ENCODE measurements at places on chromosomes 16 and 17.

GRCh38 chr16:85754413-85754812 is 3.5 kb upstream of the C16orf74 start:
- DNase-seq, result no peak

DNA sequence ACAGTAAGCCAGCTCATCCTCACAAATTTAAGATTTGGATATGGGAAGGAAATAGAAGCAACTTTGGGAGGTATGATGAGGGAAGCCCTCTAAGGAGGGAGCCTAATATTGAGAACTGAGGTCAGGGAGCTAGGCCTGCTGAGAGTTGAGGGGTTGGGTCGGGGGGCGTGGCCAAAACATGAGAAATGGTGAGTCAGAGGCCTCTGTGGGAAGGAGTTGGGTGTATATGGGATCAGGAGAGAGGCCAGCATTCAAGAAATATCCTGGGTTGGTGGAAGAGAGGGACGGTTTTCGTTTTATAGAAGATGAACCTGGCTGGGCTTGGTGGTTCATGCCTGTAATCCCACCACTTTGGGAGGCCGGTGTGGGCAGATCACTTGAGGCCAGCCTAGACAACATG is 48.4 kb downstream of the CLEC16A start:
- DNase-seq, result no peak

DNA sequence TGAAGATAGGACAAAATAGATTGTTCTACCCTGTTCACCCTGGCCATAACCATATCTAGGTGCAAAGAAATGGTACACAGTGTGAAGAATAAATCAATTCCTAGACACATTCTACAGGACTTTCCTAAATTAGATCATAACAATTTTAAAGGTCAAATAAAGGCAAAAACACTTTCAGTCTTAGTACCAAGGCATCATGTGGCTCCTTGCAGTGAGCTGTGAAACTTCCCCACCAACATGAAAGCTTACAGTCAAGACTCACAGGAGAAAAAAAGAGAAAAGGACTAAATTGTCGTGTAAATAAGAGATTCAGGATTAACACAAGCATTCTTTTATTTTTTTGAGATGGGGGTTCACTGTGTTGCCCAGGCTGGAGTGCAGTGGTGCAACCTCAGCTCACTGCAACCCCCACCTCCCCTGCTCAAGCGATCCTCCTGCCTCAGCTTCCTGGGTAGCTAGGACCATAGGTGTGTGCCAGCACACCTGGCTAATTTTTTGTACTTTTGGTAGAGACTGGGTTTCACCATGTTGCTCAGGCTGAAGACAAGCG is 14.2 kb downstream of the NSMCE1 start:
- DNase-seq, result no peak

DNA sequence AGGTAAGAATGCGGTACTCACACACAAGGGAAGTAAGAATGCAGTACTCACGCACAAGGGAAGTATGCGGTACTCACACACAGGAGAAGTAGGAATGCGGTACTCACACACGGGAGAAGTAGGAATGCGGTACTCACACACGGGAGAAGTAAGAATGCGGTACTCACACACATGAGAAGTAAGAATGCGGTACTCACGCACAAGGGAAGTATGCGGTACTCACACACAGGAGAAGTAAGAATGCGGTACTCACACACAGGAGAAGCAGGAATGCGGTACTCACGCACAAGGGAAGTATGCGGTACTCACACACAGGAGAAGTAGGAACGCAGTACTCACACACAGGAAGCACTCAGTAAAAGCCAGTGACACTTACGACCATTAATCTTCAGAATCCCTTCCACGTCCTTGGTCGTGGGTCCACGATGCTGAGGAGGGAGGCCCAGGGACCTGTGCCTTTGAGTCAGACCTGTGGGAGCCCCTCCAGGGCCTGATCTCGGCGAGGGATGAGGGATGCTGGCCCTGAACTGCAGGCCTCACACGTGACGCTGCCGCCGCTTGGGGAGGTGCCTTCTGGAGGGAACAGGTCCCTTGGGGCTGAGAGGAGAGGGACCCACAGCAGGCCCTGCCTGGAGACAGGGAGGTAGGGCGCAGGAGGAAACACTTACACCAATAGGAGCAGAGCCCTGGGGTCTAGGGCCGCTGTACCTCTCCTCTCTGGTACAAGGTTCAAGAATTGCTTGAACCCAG is 20.2 kb downstream of the ABR start:
- DNase-seq, result no peak

- DNase-seq, result no peak
These were observed 357.6 kb upstream of the C16orf82 start for GRCh38 chr16:26709175-26709574.

- peak; percentile 11 for DNase-seq
These were observed at the start of gene STAT5B for GRCh38 chr17:42276359-42276608. Gene STAT5B (minus strand): TSS chr17:42276391. CDS start chr17:42232127, 44,264 bp downstream.

DNA sequence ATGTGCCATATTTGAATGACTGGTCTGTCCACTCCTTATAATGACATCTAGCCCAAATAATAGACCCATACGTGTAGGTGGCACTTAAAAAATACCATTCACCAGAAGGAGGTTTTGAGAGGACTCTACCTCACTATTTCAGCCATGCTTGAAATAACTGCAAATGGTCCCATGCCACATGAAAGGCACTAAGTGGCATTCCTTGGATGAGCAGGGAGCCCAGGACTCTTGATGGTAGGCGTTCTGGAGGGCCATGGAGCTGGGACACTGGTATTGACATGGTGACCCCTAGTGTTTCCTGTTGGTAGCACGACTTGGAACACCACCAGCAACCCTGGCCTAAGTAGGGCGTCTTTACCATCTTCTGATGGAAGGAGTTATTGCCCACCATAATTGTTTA is 148.7 kb upstream of the ZFHX3 start:
- DNase-seq, result no peak

DNA sequence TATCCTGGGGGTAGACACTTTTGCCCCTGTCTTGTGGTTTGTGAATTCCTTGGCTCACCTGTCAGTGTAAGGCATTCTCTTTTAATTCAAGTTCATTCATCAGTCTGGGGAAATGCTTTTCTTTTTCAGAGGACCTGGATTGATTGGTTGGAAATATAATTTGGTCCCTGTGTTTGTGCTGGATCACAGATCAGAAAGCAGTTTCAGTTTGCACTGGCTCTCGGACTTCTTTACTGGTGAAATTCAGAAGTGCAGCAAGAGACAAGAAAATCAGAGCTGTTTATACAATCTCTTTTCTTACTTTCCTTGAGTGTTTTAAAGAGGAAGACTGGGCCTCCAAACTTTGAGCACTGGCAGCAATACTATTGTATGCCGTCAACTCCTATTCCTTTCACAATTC is 161.8 kb upstream of the KCNJ16 start:
- DNase-seq, result no peak

- no peak for DNase-seq
These were observed 42.0 kb upstream of the PVALEF start for GRCh38 chr17:81123052-81124048.

DNA sequence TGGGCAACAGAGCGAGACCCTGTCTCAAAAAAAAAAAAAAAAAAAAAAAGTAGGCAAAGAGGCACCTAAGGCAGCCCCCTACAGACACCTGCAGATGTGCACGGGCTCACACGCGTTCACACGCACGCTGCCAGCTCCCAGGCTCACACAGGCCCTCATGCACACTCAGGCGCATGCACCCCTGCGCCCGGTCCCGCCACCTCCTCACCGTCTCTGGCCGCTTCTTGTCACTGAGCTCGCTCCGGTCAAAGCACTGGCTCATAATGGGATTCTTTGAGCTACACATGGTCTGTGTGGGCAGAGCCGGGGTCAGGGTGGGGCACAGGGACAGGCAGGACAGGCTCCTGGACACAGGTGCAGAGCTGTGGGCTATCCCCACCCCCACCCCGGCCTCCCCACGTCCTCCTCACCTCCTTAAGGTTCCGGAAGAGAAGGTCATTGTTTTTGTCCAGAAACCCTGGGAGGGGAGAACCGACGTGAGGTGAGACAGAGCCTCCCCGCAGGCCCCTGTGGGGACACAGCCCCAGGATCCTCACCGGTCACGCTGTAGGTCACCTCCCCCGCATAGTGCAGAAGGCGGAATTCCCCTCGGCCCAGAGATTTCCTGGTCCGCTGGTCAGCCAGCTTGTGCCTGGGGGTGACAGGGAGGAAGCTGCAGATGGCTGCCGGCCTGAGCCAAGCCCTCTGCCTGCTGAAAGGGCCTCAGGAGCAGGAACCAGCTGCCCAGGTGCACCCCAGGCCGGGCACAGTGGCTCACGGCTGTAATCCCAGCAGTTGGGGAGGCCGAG is 17.9 kb downstream of the MYO1C start:
- DNase-seq, result no peak

- DNase-seq, result no peak
These were observed 45.6 kb downstream of the ENGASE start for GRCh38 chr17:79120259-79120658.

GRCh38 chr17:909642-910323 is 69.8 kb downstream of the NXN start:
- DNase-seq, result no peak

GRCh38 chr16:55248494-55248893 is 75.5 kb upstream of the IRX6 start:
- DNase-seq, result no peak

DNA sequence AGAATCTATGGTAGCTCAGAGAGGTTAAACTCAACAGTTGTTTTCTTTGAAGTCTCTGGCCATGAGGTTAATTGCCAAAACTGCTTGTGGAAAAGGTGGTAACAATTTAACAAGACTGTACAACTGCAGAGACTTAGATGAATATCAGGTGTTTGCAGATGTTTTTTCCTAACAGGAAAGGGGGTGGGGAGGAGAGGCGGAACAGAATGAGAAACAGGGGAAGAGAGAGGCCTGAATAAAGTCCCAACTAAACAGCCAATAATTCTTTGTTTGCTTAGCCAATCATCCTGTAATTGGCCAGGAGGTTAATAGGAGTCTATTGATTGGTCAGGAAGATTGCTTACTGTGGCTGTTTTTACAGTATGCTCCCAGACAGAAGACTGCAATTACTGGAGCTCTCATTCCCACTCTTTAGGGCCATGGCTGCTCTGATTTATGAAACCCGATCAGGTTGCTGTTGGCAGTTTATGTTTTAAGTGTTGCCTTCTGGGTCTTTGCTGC is 249.7 kb upstream of the TBX2 start:
- no peak for DNase-seq

- DNase-seq, result no peak
These were observed 16.8 kb downstream of the CNTNAP4 start for GRCh38 chr16:76293980-76294379.

DNA sequence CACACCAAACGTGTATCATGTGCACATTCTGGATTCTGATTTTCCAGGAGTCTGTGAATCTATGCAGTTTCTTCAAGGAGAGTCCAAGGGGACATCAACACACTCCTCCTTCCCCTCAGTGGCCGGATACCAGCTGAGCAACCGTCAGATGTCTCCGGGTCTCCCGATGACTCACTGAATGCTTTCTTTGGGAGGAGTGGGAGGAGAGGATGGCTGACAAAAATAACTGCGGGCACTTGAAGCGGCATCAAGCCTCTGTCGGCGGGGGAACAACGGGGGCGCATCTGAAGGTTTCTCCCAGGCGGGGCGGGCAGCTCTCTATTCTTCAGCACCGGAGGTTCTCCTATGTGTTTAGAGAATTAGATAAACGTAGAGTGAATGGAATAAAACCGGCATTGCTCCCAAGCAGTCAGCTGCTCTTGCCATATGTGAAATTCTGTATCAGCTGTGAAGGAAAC is 24.6 kb upstream of the LRRC75A start:
- no peak for DNase-seq

GRCh38 chr17:39937447-39937846 is 9.9 kb downstream of the LRRC3C start:
- DNase-seq, result no peak

DNA sequence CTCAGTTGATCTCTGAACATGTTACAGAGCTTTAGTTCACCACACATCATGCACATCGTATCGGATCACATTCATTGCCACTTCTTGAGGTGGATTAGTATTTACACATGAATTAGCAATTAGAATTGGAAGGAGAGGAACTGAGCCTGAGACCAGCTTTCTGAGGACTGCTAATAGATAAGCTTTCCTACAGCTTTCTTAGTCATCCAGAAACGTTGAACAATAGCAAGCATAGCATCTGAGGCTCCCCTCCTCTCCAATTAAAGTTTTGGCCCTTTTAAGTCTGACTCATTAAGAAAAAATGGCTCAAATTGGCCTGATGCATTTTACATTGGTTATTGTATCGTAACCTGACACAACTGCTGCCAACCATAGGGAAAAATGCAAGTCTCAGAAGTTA is 1130.4 kb downstream of the CDH8 start:
- no peak for DNase-seq

GRCh38 chr16:20767577-20767976 is 3.8 kb downstream of the ACSM3 start:
- DNase-seq, result no peak

- DNase-seq, result no peak
These were observed 10.8 kb downstream of the TAT start for GRCh38 chr16:71565812-71566700.

- no peak for DNase-seq
These were observed 15.8 kb upstream of the KRT20 start for GRCh38 chr17:40900809-40901356.

DNA sequence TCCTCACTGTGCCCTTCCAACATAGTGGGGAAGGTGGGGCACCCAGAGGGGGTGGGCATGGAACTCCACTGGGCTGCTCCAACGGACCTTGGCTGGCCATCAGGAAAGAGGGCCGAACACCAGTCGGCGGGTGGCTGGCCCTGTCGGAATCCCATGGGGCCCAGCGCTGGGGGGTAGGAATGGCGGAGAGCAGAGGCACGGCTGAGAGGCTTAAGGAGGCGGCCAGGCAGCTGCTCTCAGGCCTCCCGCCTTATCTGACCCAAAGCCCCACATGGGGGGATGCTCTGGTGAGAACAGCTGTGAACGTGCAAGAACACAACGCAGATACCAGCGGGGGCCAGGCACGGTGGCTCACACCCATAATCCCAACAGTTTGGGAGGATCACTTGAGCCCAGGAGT is 4.4 kb upstream of the MYO1C start:
- no peak for DNase-seq

DNA sequence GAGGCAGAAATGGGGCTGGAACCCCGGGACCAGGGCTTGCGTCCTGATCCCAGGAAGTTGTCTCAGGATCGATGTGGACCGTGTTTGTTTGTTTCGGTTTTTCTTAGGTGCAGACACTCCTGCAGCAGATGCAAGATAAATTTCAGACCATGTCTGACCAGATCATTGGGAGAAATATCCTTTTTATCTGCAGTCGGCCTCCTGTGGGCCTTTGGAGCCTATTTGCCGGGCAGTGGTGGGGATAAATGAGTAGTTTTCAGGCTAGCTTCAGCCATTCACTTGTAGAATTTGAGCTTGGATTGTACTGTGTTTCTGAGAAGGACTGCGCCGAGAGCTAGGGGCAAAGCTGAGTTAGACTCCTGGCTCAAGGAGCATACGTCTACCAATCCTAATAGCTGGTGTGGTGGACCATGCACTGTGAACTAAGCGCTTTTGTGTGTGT is 816 bp downstream of the HSBP1 start:
- no peak for DNase-seq

- no peak for DNase-seq
These were observed 390.6 kb upstream of the ERCC4 start for GRCh38 chr16:13529193-13529982.

GRCh38 chr17:49716668-49717364 is 9.1 kb upstream of the SLC35B1 start:
- no peak for DNase-seq

GRCh38 chr16:66260522-66261254 is 105.8 kb upstream of the CDH5 start:
- DNase-seq, result no peak

- no peak for DNase-seq
These were observed 159.3 kb downstream of the PARN start for GRCh38 chr16:14470788-14471187.
